Activated T-helper 1 cell treated with Interleukin-2 at 50 U/mL for 16 hours (primary cell): ENCODE measurements at places on chromosomes 5 and 9.

DNA sequence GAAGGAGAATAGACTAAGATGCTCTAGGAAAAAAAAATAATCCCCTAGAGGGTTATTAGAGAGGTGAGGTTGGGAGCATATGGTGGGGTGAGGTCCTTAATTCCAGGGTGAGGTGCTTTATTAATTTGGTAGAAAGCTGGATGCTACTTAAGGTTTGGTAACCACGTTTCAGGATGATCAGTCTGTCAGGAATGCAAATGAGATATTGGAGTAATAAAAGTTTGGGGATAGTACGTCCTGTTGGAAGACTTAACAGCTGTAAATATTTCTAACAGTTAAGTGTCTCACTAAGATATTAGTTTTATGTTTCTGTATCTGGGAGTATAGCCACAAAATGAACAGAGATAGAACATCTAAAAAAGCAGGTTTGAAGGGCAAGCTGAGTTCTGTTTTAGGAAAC is 578.9 kb downstream of the CETN3 start:
- no peak for DNase-seq

DNA sequence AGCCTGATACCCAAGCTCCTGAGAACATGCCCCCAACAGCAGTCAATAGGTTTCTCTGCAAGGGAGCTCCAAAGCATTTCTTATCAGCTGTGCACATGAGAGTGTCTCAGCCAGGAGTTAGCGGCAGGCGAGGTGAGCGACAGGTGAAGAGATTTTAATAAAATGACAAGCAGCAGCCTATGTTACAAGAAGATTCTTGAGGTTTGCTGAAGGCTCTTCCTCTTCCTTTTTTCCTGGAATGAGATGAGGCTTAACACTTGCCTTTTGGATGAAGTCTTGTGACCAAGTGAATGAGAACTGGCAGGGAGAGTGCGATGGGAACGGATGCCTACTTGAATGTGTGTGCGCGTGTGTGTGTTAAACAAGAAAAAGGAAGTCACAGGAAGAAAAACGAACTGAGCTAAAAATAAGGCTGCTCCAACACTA is 76.1 kb downstream of the SHB start:
- DNase-seq, result no peak

DNA sequence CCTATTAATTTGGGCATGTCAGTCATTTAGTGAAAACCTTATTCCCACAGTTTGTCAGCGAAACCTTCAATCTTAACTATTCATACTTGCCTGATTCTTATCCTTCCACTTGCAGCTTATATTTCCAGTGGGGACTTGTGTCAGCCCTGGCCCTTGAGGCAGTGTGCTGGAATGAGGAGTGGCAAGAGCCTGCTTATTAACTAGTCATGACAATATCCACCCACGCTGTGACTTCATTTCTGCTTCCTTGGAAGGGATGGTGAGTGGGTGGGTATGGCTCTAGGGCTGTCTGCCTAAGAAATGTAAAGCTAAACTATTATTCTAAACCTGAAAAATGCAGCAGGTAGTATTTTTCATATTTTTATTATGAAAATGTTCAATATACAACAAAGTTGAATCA is 34.0 kb upstream of the LURAP1L start:
- DNase-seq, result no peak

DNA sequence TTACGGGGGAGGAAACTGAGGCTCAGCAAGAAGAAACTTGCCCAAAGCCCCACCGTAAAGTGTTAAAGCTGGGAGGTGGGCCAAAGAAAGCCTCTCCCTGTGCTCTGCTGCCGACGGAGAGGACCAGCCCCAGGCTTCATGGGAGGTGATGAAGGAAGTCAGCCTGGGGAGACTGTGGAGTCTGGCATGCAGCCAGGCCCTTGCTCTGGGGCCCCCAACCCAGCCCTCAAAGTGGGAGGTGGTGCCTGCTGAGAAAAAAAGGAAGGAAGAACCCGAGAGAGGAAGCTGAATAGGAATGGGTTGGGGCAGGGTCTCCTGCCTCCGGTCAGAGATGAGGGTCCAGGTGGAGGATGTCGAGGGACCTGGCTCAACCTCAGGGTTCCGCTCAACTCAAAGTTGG is 3.8 kb downstream of the RNF44 start:
- DNase-seq, result no peak

- DNase-seq, result no peak
Observed at GRCh38 chr5:141100243-141100805, at the start of gene PCDHB3. Gene PCDHB3 (plus strand): TSS chr5:141100473. CDS start chr5:141100650, 177 bp downstream.

DNA sequence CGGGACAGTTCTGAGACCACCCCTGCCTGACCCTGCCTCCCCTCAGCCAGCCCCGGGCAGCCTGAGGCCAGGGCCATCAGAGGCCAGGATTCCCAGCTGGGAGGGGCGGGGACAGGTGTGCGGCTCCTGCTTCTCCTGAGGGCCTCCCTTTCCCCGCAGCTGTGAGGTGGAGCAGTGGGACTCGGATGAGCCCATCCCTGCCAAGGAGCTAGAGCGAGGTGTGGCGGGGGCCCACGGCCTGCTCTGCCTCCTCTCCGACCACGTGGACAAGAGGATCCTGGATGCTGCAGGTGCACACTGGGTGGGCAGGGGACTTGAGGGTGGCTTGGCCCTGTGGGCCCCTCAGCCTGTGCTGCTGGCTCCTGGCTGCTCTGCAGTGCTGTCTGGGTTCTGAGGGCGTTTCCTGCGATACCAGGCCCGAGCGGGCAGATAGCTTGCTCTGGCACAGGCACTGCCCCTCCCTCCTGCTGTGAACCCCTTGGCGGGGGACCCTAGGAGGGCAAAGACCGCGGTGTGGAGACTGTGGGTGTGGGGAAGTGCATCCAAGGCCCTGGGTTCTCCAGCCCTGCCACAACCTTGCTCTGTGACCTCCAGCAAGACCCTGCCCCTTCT is 2.3 kb downstream of the GRHPR start:
- DNase-seq, result no peak

GRCh38 chr9:69502671-69503301 is 169.4 kb downstream of the APBA1 start:
- no peak for DNase-seq

DNA sequence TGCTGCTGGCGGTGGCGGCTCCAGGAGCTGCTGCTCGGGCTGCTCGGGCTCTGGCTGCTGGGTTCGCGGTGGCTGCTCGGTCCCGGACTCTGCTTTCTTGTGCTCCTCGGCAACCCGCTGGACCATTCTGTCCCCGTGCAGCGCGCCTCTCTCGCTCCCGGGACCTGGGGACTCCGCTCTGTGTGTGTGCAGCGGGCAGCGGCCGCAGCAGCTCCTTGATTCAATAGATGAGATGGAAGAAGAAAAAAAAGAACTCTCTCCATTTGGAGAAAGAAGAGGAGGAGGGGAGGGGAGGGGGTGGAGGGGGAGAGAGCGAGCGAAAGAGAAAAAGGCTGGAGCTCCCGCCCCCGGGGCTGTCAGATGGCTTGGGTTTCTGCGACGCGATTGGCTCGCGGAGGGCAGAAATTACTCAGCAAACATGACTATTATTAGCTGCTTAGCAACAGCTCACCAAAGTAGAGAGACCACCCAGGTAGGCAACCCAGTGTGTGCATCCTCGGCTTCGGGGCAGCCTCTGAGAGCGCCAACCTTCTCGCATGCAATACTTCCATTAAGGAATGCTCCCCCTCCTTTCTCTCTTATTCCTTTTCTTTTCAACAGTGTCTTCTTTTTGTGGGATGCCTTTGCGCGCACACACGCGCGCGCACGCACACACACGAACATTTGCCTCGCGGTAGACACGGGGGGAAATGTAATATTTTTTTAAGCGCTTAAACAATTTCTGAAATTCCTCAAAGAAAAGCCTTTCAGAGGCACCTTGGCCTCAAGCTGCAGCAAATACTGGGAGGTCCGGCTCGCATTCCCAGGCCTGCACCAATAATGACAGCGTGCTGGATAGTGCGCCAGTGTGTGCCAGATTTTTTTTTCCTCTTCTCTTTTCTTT is 7.6 kb downstream of the PTCH1 start:
- DNase-seq, result peak; percentile 41

- DNase-seq, result no peak
Observed at GRCh38 chr9:31702957-31703356, 681.5 kb upstream of the ACO1 start.

- DNase-seq, result no peak
Observed at GRCh38 chr5:68088302-68088701, 127.3 kb upstream of the PIK3R1 start.

- DNase-seq, result no peak
Observed at GRCh38 chr5:90940227-90940995, 381.8 kb downstream of the ADGRV1 start.

- DNase-seq, result peak; percentile 95
Observed at GRCh38 chr5:61408476-61409168, 76.6 kb downstream of the ZSWIM6 start.

- DNase-seq, result no peak
Observed at GRCh38 chr5:93179466-93179865, 401.6 kb downstream of the NR2F1-AS1 start.

- DNase-seq, result peak; percentile 76
Observed at GRCh38 chr5:179801304-179802206, 5.1 kb downstream of the MGAT4B start.

GRCh38 chr9:108722396-108722795 is 133.4 kb downstream of the ACTL7B start:
- DNase-seq, result no peak

- no peak for DNase-seq
Observed at GRCh38 chr9:30688801-30689200, 1695.6 kb upstream of the ACO1 start.

DNA sequence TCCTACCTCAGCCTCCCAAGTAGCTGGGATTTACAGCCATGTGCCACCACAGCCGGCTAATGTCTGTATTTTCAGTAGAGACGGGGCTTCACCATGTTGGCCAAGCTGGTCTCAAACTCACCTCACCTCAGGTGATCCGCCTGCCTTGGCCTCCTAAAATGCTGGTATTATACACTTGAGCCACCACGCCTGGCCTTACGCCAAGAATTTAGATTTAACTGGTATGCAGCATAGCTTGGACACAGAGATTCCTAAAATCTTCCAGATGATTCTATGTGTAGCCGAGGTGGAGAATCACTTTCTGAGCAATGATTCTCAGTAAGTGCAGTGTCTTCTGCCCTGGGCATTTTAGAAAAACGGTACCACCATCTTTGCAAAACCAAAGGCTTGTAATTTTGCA is 74.1 kb downstream of the HABP4 start:
- no peak for DNase-seq

DNA sequence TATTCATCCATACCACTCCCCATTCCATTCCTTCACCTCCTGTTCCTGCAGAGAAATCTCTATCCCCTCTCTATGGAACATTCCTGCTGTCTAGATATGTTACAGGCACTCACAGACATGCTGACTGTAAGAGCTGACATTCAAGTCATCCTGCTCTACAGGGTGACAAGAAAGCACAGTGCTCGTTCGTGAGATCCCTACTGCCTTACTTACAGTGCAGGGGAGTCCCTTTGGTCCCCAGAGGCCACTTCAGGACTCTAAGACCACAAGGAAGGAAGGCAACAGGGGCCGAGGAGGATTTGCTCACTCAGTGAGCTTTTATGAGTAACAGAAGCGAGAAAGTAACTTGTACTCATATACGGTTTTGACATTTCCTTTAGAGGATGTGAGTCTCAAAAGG is 110.5 kb downstream of the GAS1 start:
- DNase-seq, result no peak

DNA sequence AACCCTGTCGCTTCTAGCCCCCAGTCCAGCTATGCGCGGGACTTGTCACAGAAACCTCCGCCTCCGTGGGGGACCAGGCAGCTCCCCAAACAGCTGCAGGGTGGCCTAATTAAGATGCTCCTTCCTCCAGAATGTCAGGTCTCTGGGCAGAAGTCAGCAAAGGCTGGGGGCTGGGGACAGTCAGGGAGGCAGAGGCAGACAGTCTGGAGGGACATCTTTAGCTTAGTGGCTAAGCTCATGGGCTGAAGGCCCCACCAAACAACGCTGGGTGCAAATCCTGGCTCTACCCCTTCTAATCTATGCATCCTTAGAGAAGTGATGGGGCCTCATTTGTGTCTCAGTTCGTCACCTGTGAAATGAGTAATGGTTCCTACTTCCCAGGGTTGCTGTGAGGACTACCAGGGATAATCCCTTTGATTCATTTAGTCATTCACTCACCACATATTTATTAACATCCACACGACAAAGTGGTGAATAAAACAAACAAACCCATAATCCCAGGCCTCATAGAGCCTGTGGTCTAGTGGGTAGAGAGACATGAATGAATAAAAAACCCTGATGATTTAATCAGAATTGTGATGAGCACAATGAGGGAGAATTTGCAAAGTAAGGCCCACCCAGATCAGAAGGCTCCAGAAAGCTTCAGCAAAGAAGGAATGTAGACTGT is 20.2 kb upstream of the MED27 start:
- DNase-seq, result no peak

GRCh38 chr9:13707612-13708576 is 428.4 kb upstream of the MPDZ start:
- DNase-seq, result no peak

GRCh38 chr9:88672874-88673689 is 138.1 kb downstream of the NXNL2 start:
- DNase-seq, result no peak

GRCh38 chr5:123087173-123088030 is 1.6 kb upstream of the PRDM6 start:
- no peak for DNase-seq

GRCh38 chr5:125137535-125137934 is 391.1 kb upstream of the ZNF608 start:
- no peak for DNase-seq

DNA sequence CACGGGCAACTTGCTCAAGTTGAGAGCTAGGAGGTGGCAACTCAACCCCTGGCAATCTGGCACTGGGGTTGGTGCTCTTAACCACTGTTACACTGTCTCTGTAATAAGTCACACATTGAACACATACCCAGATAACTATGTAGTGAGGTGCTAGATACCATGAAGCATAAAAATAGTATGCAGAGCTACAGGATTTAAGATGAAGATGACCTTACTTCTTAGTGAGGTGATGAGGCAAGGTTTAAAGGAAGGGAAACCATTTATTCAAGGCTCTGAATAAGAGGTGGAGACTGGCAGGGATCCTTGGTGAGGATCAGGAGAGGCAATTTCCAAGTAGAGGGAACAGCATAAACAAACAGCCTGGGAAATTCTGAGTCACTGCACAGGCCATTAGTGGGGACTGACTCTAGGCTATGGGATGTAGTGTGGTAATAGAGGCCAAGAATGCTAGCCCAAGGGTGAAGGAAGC is 67.6 kb upstream of the NR3C1 start:
- no peak for DNase-seq

DNA sequence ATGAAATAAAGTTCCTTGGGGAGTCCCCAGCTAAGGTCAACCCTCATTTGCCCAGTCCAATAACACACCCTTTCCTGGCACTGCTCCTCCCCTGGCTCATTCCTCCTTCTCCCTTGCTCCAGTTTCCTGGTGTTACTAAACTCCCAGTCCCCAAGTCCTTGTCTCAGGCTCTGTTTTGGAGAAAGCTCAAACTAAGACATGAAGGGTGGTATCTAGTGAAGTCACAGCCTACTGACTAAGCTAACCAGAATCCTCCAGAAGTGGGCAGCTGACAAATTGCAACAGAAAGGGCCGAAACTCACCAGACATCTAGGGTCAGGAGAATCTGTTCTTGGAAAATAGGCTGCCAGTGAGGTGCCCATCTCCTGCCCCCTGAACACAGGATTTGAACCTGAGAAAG is 118.7 kb upstream of the NEK6 start:
- DNase-seq, result no peak

- DNase-seq, result no peak
Observed at GRCh38 chr9:81841333-81841732, 86.9 kb upstream of the SPATA31D4 start.

GRCh38 chr9:136243631-136244030 is 2.0 kb downstream of the QSOX2 start:
- no peak for DNase-seq

GRCh38 chr5:150109921-150110320 is 23.6 kb upstream of the CSF1R start:
- DNase-seq, result no peak
